Renal cortex interstitium (tissue), 15 donors: ENCODE measurements at places on chromosomes 4 and X. TPM values are rescaled to one million over a fixed set of nuclear protein-coding genes. Genes with fewer than 3 reads are reported as not detected.

- DNase-seq, result no peak
These were observed 467.8 kb downstream of the PCDH7 start for GRCh38 chr4:31187979-31188378.

GRCh38 chr4:7020290-7020689 lies 22.9 kb upstream of the TADA2B start:
- no peak for DNase-seq

PGAM4 gene
- 0.29 TPM for polyA plus RNA-seq

DCLK2 gene
- 11.7 TPM for polyA plus RNA-seq

- no peak for DNase-seq
These were observed 107.7 kb downstream of the ANXA3 start for GRCh38 chr4:78659264-78659663.

DNA sequence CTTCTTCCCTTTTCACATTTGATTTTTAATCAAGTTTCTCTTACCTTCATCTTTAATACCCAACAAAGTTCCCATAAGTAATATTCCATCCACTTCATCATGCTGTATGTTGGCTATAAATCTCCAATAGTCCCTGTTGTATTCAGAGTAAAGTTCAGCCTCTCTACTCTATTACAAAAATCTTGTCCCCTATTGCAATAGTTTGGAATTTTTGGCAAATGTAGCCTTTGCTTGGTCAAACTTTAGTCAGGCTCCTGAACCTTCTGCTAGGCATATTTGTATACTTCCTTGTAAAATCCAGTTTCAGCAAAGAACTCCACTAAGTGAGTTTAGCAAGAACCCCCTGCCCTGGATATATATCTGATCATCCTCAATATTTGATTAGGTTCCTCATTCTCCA lies 54.0 kb upstream of the PACRGL start:
- DNase-seq, result no peak

TIMM8A gene
- 17.7 TPM for polyA plus RNA-seq

- no peak for DNase-seq
These were observed 118.0 kb downstream of the IRF2 start for GRCh38 chr4:184356366-184356765.

- DNase-seq, result no peak
These were observed 59.2 kb upstream of the LEF1 start for GRCh38 chr4:108227923-108228322.

- DNase-seq, result no peak
These were observed 2.5 kb downstream of the SPIN2A start for GRCh38 chrX:57134702-57135101.

TMPRSS11A gene
- not detected for polyA plus RNA-seq

SYN1 gene
- 6.7 TPM for polyA plus RNA-seq

DNA sequence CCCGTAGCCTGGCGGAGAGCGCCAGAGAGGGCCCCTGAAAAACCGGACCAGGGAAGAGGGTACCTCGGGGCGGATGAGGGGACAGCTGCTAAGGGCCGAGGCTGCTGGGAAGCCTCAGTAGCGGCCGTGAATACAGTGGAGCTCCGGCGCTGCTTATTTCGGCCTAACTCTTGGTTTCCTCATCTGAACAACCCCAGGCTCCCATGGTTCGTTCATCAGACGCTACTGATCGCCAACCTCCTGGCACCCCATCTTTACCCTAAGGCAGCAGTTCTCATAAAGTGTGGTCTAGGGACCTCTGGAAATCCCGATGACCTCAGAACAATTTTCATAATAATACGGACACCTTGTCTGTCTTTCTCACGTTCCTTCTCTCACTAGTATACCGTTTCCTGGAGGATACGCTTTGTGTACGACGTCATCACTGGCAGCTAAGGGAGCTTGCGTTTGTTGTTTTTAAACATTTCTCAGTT lies 645 bp upstream of the RAB28 start:
- DNase-seq, result no peak

DNA sequence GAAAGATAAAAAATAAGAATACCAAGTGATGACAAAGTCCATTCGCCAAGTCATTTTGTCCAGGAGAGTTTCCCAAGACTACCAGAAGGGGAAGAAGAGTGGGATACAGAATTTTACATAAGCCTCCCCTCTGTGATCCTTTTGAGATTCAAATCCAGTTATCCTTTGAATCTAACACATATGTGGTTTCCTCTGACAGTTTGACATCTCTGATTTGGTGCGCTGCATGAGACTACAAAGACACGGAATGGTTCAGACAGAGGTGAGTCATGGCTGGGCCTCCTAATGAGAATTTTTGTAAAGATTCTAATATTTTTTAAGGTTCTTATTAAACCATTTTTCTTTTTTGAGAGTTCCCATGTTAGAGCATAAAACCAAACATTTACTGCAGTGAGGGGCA lies 38.3 kb downstream of the SLC10A6 start:
- DNase-seq, result no peak

DNA sequence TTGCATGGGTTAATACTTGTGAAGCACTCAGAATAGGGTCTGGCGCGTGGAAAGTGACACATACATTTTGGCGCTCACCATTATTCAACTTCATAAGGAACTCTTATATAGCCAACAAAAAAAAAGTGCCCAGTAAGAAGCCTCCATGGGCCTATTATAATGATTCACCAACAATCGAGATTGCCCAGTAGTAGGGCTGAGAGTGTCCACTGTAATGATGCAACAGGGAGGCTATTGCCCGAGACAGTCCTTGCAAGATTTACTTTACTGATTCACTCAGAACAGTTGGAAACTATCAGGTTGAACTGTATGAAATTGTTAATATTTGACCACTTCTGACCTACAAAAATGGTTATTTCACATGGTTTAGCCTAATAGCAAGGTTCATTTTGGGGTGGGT lies 86.0 kb downstream of the PJA1 start:
- DNase-seq, result no peak

LRPAP1 gene
- polyA plus RNA-seq, result 210 TPM

CTAG2 gene
- polyA plus RNA-seq, result not detected

DNA sequence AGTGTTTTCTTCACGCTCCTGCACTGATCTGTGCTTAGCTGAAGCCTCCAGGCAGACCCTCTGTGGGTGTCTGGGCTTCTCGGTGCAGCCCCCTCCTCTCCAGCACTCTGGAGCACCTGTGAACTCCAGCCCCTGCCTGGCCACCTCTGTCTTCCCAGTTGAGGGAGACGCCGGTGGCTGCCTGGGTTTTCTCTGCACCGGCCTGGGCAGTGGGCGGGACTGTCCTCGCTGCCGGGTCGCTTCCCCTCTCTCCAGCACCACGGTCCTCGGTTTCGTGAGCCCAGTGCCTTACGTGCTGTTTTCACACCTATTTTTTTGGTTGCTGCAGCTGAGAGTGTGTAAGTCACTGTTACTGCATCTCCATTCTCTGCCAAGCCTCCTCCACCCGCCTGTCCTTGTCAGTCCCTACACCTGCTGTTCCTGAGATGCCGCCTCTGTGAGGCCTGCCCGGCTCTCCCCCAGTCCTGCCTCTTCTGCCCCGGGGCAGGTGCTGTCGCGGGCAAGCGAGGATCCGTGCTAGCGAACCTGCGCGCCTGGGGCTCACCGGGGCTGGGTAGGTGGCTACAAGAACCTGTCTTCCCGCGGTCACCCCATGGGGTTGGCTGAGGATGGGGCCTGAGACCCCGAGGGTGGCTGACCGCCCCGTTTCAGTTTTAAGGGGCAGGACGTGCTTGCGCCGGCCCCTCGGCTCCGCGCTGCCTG lies 2.4 kb upstream of the FGFRL1 start:
- no peak for DNase-seq

DNA sequence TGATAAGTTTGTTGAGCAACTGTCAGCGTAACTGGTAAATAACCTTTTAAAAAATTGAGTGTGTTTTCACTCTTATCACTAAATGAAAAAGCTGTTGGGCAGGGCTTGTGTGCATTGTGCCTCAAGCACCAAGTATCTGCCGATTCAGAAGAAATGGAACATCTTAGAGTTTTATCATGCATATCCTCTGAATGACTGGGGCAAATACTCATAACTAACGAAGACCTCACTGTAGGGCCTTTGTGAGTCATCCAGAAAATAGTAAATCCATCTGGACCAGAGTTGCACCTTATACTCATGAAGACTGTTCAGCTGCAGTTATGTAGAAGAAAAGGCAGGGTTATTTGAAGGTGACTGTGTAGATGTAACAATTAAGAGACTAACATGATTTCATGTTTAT lies 222.1 kb downstream of the CAMK2D start:
- no peak for DNase-seq

SNX12 gene
- 56.4 TPM for polyA plus RNA-seq

- DNase-seq, result no peak
These were observed 56.6 kb downstream of the SPATA18 start for GRCh38 chr4:52107745-52108144.

- no peak for DNase-seq
These were observed 46.4 kb upstream of the GATB start for GRCh38 chr4:151807220-151807619.

LAS1L gene
- 48.3 TPM for polyA plus RNA-seq

SLC7A11 gene
- polyA plus RNA-seq, result 2.0 TPM

RAB40A gene
- 2.9 TPM for polyA plus RNA-seq

DNA sequence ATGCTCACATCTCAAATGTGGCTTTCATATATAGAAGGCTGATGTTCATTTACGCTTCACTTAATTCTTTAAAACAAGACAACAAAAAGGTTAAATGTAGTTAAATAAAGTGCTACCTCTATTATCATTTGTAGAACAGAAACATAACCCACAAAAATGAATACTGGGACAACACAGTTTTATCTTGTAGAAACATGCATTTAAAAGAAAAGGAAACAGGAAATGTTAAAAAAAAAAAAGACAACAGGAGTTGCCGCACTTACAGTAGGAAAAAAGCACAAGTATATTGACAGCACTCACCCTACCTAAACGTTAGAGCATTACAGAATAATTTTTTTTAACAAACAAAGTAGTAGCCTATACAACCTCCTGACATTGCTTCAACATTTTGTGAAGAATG lies 4.8 kb downstream of the THOC2 start:
- DNase-seq, result no peak

DNA sequence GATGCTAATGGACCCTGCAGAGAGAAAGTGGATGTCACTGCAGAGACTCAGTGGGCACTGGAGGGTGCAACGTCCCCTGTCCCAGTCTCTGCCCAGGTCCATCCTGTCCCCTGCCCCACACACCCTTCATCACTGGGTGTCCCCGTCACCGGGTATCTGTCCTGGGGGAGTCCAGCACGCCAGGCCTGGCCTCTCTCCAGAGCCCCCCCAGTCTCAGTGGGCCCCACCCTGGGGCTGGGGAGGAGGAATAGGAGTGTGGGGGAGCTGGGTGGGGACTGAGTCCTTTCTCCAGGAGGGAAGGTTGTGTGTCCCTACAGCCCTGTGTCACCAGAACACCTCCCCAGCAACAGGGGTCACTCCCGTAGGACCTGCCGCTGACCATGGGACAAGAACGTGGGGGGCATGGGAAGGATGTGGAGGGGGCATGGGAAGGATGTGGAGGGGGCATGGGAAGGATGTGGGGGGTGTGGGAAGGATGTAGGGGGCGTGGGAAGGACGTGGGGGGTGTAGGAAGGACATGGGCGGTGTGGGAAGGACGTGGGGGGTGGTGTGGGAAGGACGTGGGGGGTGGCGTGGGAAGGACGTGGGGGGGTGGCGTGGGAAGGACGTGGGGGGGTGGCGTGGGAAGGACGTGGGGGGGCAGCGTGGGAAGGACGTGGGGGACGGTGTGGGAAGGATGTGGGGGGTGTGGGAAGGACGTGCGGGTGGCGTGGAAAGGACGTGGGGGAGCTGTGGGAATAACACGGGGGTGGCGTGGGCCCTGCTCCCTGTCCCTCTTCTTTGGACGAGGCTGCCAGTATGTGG lies 21.0 kb upstream of the SPON2 start:
- DNase-seq, result no peak

GPM6B gene
- polyA plus RNA-seq, result 18.9 TPM

GRCh38 chr4:688854-689681 lies at the start of gene SLC49A3:
Gene SLC49A3, minus strand, starts transcription at chr4:689151. Its CDS starts 24 bp downstream, at chr4:689127.
- no peak for DNase-seq

GRCh38 chrX:49232525-49232924 lies 615 bp downstream of the CACNA1F start:
- DNase-seq, result no peak

- no peak for DNase-seq
These were observed 390.3 kb downstream of the SH2D1A start for GRCh38 chrX:124736553-124737270.

SRD5A3 gene
- 18.4 TPM for polyA plus RNA-seq

GRCh38 chr4:149738156-149738555 lies 77.5 kb downstream of the IQCM start:
- no peak for DNase-seq

- no peak for DNase-seq
These were observed 29.6 kb downstream of the TEX11 start for GRCh38 chrX:70878902-70879301.

PHOX2B gene
- not detected for polyA plus RNA-seq

DNA sequence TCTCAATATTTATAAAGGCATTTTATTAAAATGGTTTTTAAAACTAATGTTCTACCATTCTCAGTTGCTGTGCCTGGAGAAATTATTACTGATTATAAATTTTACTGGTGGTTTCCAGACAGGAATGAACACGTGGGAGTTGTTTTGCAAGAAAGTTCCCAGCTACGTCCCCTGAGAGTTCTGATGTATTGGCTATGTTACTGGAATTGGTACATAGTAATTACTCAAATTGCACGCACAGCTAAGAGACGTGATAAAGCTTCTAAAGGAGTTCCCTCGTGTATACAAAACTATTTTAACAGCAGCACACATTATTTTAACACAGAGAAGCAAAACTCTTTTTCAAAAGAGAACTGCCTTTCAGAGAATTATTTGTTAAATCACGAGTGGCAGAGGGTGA lies 292.2 kb downstream of the NLGN4X start:
- peak; percentile 3 for DNase-seq

DUSP21 gene
- polyA plus RNA-seq, result not detected

GRCh38 chrX:76538860-76539259 lies 111.3 kb downstream of the MAGEE1 start:
- no peak for DNase-seq

DNA sequence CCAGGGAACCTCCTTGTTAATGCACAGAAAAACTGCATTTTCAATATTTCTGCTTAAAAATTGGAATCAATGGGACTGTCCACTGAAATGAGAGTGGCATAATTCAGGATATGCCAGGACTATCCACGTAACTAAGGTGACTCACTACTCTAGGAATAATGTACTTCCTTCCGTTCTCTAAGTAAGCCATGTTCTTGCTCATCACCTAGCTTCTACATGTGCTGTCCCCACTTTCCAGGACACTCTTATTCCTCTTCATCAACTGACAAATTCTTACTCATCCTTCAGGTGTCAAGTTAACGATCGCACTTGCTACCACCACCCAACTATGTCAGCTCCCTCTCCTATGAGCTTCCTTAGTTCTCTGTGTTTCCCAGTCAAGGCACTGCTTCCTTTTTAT lies 342.8 kb upstream of the F9 start:
- no peak for DNase-seq

DNA sequence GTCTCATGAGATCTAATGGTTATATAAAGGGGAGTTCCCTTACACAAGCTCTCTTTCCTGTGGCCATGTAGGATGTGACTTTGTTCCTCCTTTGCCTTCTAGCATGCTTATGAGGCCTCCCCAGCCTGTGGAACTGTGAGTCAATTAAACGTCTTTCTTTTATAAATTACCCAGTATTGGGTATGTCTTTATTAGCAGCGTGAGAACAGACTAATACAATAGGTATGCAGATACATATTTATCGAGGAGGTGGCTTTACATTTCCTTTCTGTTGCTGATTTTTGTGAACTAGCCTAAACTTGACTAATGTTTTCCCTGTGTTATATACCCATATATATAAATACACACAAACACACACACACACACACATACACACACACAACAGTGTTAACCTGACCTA lies 80.2 kb downstream of the VCX2 start:
- DNase-seq, result no peak

TRIM75 gene
- 0.11 TPM for polyA plus RNA-seq
